ENCODE measurements at places on chromosomes 7 and 10.

DNA sequence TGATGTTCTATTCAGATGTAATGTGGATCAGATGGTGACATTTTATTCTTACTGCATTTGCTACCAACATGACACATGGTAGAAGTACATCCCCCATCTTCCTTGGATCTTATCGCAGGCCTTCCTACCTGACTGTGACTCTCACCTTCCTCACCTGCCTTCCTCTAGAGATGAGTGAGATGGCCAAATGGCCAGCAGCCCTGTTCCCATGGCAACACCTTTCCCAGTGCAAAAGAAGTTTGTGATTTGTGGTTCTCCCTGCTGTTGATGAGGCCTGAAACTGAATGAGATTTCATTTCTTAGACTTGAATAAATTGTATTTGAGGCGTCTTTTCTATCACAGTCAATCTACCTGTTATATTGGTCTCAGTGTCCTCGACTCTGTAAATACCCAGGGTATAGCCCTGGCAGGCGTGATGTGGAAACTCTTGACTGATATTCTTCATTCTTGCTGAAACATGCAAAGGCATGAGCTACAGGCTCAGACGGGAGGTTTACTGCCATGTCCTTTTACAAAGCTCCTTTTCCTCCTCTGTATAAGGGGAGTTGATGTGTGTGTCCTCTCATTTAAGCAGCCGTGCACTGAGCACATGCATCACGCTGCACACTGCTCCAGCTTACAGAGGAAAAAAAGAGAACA, 440.7 kb upstream of the AKR1E2 start:
- DNase-seq, result no peak

- peak; percentile 44 for DNase-seq
These were observed 50.6 kb downstream of the ADAMTS14 start for GRCh38 chr10:70722820-70723424.

DNA sequence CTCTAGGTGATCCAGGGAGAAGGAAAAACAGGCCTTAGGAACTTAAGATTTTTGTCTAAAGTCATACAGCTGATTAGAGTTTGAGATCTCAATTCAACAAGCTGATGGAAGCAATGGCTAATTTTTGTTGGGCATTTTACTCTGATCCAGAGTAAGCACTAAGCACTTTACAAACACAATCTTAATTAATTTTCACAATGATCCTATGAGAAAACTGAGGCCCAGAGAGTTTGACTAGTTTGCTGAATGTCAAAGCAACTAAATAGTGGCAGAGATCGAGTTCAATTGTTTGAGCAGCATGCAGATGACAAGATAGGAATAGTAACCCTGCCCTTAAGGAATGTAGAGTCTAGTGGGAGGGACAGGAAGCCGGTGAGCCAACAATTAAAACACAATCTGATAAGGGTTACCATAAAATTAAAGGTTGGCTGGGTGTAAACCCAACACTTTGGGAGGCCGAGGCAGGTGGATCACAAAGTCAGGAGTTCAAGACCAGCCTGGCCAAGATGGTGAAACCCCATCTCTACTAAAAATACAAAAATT, 13.5 kb upstream of the RPEL1 start:
- DNase-seq, result no peak

DNA sequence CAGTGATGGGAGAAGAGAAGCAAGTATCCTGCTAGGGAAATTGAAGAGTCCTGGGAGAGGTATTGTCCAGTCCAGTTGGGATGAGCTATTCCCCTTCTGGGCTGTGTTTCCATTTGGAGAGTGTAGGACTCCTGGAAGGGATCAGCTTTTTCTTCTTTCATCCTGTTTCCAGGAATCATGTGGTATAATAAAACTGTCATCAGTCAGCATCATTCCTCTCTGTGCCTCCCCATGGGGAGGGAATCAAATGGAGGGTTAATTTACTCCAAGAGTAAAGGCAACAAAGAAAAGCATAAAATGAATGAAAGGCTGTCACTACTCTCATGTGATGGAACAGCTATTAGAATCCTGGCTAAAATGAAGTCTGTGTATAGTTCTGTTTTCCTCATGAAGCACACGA, 429.9 kb downstream of the SORCS3 start:
- DNase-seq, result no peak

GRCh38 chr10:130137090-130137448, 878 bp downstream of the GLRX3 start:
- DNase-seq, result no peak

DNA sequence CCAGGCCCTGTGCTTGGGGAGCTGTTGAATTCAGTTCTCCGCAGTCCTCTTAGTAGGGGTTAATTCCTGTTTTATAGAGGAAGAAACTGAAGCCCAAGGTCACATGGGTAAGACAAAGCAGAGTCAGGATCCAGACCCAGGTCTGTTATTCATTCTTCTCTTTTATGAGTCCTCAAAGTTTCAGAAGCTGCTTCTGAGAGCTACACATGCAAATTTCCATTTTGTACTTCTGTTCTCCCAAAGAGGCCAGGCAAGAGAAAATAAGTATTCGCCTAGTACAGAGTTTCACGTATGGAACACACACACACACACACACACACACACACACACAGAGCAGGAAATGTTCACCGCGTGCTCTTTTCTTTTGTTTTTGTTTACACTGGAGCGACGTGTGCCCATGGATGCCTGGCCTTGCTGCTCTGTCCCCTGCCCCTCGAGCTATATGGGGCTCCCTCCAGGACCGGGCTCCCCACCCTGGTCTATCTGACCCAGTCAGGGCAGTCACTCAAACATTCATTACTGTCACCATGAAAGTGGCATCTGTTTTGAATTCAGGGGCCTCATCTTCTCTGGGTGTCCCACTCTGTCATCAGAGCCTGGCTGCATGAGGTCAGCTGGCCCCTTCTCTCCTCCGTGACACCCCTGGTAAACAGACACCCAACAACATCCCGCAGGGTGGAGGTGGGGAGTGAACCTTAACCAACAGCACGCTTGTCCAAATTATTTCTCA, 84.4 kb downstream of the TNS3 start:
- DNase-seq, result no peak

DNA sequence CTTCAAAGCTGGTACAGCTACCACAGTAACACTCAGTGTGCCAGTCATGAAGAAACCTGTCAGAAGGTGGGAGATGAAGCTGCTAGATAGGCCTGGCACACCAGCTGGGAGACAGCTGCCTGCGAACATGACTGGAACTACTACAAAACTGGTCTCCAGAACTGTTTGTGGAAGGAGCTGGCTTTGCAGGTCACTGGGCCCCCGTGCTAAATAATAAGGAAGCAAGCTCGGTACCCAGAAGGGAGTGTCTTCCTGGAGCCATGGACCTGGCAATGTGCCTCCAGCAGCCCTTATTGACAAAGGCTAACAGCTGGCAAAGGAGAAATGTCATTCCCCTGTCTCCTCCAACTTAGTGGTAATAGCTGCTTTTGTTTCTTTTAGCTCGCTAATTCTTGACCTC, 1217.6 kb upstream of the LRRN3 start:
- no peak for DNase-seq

GRCh38 chr10:95429639-95430038, 131.5 kb downstream of the SORBS1 start:
- DNase-seq, result no peak

DNA sequence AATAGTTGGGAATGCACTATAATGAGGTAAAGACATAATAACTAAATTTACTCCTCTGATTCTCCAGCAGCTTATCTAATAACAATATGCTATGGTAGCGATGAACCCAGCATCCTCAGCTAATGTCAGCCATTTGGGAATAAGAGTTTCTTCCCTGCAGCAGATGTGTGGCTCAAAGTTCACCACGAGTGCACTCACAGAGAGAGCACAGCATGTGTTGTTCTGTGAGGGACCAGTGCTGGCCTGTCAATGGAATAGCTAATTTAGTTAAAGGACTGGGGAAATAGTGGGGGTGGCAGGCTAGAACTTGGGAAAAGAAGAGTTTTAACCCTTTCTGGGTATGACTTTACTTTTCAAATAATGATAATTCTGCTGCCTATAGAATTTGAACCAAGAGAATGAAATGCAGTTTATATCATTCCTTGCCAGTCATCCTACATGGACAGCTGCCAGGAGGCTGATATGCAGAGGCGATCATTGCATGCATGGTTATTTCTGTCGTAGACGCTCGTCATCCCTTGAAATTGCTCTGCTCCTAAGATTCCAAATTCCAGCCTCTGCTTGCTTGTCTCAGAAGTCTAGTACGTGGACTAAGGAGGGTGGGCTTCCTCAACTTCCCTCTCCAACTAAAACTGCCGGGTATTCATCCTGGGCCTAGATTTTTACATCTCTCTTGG, 355.6 kb downstream of the RNLS start:
- DNase-seq, result no peak

- no peak for DNase-seq
These were observed 63.4 kb downstream of the DIP2C start for GRCh38 chr10:625751-626711.

DNA sequence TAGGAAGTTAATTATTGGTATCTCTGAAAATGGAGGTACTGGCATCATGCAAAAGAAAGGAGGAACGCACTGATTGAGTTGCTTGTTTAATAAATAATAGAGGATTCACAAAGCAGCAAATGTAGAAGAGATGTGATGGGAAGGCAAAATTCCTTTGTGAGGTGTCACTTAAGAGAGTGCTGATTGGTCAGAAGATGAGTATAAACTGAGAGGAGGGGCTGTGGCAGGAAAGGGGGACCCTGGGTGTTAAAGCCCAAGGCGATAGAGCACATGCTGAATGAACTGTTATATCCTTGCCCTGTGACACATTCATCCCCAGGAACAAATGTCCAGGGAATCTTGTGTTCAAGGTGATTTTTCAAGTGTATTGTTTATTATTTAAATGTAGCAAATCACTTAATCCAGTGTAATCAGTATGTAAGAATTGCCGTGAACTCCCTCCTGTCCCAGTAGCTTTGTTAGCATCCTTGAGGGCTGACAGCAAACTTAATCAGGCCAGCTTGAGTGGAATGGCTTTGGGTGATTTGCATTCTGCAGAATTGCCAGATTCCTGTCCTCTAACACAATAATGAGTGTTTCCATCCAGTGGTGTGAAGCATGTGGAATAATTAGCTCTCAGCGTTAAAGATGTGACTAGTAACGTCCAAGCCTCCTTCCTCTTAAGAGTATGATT, 111.9 kb downstream of the CHN2 start:
- DNase-seq, result no peak

GRCh38 chr7:40077849-40078248, 56.6 kb downstream of the MPLKIP start:
- no peak for DNase-seq

DNA sequence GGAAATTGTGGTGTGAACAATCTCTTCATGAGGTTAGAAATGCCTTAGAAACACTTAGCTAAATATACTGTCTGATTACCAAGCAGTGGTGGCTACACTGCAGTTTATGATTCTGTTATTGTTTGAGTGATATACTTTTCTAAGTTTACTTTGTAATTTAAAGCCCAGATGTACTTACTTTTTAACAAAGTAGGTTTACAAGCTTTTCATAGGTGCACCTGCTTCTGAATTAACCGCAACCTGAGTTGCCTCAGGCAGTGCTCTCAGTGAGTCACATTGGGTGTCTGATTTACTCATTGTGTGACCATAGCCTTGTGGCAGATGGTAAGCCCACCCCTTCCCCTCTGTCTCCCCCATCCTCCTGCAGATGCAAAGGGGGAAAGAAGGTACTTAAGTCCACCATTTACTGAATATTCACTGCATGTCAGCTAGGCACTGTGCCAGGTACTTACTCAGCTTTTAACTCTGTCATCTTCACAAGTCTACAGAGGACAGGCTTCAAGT, 9.0 kb downstream of the MTURN start:
- DNase-seq, result no peak

DNA sequence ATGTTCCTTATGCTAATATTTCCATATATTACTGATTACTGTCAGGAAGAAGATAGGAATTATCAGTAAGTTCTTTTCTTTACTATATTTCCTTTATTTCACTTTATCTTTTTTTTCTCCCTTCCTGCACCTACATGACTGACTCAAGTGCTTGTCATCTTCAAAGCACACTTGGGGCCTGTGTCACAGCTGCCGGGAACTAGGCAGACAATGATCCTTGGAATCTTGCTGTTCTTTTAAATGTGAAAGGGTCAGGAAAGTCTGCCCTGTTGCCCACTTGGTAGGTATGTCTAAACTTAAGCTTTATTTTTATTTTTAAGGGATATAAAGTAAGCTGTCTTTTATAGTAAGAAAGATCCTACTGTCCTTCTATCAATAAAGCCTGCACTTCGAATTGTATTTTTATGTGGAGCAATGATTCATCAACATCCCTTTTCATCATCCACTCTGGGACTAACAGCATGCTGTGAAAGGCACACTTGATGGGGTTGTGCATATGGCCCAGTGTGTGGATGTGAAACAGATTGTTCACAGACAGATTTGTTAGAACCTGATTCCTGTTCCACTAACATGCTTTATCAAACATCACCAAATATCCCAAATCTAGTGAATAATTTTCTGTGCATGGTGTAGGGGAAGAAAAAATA, 556.9 kb downstream of the DNAJB9 start:
- no peak for DNase-seq

- no peak for DNase-seq
These were observed 660.7 kb downstream of the PARD3 start for GRCh38 chr10:34154383-34154900.

GRCh38 chr7:104551226-104551625, 222.8 kb downstream of the LHFPL3 start:
- no peak for DNase-seq

- no peak for DNase-seq
These were observed 49.5 kb upstream of the EBF3 start for GRCh38 chr10:130013335-130014262.

- no peak for DNase-seq
These were observed 6.0 kb upstream of the SLC29A3 start for GRCh38 chr10:71312811-71313789.

DNA sequence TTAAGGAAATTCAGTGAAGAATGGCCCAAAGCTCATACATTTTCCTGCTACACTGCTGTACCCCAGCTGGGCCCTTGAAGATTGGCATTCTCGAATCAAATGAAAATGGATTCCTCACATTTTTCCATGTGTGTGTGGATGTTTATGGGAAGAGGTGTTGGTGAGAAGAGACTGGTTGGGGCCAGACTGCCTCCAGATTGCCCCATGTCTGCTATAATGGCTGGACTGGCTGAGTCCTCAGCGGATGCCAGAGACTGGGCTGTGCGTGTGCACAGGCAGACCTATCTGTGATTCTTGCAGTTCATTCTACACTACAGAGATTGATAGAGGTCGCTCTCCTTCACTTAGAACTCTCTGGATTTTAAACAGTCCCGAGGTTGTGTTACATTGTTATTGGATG, 183.6 kb upstream of the GDF10 start:
- DNase-seq, result no peak

- DNase-seq, result no peak
These were observed 12.7 kb upstream of the TTYH3 start for GRCh38 chr7:2619116-2619515.

DNA sequence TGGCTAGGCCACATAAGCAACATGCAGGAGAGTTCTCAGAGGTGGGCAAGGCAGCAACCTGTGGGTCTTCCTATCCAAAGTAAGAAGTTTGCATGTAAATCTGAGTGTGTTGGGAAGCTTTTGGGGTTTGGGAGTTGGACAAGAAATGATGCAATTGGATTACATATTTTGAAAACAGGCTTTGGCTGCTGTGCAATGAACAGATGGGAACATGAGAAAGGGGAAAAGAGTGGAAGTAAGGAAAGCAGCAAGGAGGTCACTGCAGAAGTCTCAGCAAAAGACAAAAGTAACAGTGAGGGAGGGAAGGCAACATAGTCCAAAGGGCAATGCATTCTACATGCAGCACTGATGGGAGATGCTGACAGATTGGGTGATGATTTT, 61.1 kb upstream of the C10orf90 start:
- DNase-seq, result no peak

GRCh38 chr7:25720427-25720826, 431.6 kb upstream of the NFE2L3 start:
- no peak for DNase-seq

All from HTR-8/SVneo (cell line).